Stimulated activated CD8-positive, alpha-beta memory T cell treated with anti-CD3 and anti-CD28 coated beads, Interleukin-7, amount 100 ng/mL, for 1 hour (primary cell): ENCODE measurements at places on chromosomes 1 and 21.

DNA sequence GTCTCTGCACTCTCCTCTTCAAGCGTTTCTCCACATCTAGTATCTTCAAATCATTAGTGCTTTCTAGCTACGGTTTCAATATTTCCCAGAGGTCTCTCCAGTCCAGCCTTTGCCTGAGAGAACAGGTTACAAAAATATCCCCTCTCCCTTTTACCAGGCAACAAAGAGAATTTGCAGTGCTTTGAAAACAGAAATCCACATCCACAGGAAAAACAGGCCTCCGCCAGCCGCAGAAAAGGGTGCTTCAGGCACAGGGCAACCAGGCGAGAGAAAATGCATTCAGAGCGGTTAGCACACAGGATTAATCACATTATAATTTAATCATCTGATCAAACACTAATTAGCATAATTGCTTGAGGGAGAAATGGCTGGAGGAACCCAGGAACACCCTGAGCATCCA lies 13.8 kb downstream of the DSCAM start:
- DNase-seq, result no peak

DNA sequence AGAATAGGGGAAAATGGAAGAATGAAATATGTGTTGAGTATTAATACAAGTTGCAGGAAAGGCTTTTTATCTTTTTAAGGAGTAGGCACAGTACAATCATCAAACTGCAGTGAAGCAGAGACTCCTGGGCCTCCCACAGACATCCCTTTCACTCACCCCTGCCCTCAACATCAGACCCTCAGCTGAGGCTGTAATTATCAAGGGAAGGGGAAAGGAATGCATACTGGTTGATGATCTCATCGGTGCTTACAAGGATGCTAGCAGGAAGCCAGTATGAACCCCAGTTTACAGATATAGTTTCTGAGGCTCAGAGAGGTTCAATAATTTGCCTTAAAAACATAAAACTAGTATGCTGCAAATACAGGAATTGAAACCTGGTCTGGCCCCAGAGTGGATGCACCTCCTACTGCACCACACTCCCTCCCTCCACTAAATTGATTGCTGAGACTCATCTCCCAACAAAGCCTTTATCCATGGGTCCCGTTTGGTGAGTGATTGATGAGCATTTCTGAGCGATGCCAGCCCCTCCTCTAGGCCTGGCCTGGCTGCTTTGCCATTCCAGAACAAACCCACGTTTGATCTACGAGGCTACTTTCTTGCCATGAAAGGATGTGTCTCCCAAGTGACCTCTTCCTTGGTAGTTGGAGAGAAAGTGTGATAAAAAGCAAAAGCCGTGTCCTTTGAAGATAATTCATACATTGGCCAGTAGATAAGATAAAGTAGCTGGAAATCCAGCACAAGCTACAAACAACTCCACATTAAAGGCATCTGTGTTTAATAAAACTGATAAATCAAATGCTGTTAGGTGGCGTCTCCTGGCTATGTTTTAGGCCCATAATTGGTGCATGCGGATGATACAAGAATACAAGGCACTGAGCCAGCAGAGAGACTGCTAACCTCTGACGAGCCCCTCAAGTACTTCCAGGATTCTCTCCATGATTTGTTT lies 233.9 kb upstream of the CAMK1G start:
- no peak for DNase-seq

DNA sequence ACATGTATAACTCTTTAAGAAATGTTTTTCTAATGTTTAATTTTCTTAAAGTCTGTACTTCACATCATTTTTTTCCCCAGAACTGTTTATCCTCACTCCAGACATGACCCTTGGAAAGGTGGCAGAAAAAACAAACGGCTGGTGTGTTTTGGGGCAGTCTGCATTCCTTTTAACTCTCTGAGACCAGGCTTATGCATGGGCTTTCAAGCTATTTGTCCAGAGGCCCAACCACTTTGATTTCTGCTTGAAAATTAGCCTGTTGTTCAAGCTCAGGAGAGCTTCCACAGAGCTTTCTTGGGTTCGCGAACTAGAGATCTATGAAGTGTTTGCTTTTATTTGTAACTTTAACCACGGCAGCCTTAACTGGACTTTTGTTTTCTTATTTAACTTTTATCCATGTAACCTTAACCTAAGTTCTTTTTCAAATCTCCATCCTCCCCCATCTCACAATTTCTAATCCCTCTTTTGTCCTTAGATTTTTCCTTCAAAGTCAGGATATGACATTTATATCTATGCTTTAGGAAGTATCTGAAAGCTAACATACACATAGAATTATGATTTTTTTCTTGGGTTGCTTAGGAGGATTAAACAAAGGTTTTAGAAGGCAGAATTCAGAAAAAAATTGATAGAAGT lies 111.8 kb downstream of the FGGY start:
- DNase-seq, result no peak

DNA sequence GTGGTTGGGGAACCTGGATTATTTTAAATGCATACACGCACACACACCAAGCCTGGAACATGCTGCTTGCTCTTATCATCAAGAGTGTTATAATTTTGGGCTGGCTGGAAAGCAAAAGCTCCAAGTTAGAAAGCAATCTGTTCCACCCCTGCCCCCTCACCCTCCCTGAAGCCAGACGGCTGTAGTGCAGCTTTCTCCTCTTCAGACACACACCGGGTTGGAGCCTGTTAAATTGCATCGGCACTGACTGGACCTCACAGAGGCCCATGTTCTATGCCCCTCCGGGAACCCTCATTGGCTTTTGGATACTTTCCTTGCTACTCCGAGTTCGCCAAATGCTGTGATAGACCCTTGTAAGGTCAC lies 90.6 kb upstream of the KCNJ15 start:
- no peak for DNase-seq

GRCh38 chr1:233587958-233588799 lies 25.7 kb upstream of the KCNK1 start:
- no peak for DNase-seq

- no peak for DNase-seq
These were observed 79.7 kb downstream of the SCMH1 start for GRCh38 chr1:41162441-41162840.

DNA sequence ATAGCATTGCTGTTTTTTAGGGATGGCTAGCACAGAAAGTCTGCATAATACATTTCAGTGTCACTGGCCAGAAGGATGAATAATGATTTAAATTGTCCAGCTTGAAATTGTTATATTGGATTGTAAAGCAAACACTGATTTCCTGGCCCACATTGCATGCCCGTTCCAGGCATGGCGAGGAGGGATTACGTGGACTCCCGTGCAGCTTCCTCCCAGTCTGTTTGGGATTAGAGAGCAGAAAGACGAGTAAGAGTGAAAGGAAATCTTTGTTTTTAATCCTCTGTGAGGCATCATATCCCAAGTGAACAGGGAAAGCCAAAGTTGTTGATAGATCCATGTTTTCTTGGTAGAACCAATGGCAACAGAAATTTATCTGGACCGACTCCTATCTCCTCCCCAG lies 8.4 kb downstream of the TRIM58 start:
- DNase-seq, result no peak

- DNase-seq, result no peak
These were observed 4.8 kb downstream of the OVGP1 start for GRCh38 chr1:111422546-111423391.

GRCh38 chr21:21196087-21196486 lies 197.9 kb downstream of the NCAM2 start:
- DNase-seq, result no peak
